ENCODE measurements at places on chromosomes 2 and 18.

DNA sequence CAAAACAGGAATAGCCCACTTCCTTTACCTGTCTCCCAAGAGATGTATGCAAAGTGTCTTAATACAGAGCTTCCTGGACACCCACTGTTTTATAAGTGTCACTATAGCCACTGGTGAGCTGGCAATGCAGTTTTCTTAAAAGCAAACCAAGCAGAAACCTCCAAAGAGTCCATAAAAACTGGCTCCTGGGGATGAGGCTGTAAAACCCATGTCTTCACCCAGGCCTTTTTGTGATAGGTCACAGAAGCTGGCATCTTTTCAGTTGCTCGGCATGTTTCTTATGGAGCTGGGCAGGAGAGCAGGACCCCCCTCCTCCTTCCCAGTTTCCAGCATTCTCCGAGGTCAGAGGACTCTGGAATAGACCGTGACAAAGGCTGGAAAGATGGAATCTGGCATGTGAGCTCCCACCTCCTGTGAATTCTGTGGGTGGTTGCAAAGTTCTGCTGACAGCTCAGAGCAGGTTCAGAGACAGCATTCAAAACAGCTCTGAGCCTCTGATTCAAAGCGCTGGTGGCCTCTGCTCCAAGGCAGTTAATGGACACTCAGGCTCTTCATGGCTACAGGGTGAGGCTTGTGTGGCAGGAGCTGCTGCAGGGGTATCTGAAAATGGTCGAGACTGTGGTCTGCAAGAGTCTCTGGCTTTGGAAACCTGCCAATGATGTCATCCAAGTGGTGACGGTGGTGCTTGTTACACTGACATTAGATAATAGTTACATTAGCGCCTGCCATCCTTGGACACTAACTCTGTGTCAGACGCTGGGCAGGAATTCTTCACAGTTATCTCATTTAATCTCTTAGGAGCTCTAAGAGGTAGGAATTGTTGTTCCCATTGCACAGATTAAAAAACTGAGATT lies 283.4 kb downstream of the CLIP4 start:
- DNase-seq: no peak

- no peak for DNase-seq
Observed at GRCh38 chr2:237979331-237979730, 12.5 kb downstream of the UBE2F start.

- DNase-seq: no peak
Observed at GRCh38 chr2:207149249-207150213, 16.2 kb downstream of the KLF7 start.

DNA sequence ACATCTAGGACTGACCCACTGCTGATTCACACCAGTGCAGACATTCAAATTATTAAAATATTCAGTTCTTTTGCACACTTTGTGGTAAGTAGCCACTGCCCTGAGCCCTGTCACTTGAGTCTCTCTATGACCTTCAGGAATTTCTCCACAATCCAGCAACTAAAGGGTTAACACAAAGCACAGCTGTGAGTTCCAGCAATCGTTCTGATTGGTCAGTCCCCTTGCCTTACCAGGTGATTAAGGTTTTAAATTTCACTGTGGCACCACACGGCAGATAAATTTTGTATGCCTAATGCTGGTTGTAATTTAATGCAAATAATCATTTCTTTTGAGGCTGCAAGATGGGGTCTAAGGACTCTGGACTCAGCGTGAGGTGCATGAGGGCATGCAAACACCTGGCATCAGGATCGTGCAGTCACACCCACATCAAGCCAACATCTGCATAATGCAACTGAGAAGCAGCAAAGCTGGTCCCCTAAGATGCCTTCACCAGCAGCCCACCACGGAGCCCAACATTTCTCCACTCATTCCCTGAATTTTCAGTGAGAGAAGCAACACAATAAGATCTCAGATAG lies 36.6 kb downstream of the SLC14A1 start:
- no peak for DNase-seq

- DNase-seq: no peak
Observed at GRCh38 chr2:54601339-54601738, 122.1 kb upstream of the EML6 start.

DNA sequence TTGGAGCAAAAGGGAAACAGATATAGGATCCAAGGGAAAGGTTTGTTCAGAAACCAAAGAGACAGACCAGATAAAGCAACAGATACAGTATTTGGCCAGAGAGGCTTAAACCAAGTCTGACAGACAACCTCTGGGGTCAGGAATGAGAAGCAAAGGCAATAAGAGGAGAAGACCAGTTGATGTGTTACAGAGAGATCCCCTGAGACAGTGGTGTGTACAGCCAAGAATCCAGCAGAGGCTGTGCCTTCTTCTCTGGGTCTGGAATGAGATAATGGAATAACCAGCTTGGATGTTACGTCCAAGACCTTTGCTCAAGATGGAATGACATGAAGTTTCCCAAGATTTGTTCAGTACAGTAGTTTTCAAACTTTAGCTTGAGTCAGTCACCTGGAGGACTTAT lies 61.1 kb downstream of the MDH1 start:
- DNase-seq: no peak

- DNase-seq: no peak
Observed at GRCh38 chr2:193276560-193276959, 1081.8 kb upstream of the TMEFF2 start.

DNA sequence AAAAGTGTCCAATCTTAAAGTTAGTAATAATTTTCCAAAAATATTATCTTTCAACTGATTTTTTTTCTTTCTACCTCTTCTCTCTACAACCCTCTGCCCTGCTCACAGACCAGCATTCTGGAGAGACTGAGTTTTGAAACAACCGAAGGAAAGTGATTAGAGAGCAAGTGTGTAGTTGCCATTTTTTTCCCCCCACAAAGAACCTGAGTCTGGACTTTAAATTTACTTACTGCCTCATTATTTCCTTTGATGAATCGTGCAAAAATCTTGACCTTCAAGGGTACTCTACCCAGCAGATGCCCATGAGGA lies 63.4 kb upstream of the NEUROD1 start:
- no peak for DNase-seq

DNA sequence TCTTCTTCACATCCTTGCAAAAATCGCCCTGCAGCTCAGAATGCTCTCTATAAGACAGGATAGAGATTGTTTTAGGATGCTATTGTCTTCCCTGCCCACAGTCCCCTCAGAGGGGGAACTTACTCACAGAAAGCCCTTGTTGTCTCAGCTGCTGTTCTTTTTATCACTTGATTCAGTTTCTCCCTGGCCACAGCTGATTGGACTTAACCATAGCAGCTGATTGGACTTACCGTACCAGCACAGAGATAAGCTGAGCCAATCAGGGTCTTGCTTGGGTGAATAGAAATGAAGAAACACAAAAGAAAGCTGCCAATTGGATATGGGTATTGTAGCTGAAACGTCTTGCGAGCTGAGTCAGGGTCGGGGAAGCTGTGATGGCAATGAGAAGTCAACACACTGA lies 194.2 kb upstream of the MEX3C start:
- no peak for DNase-seq

DNA sequence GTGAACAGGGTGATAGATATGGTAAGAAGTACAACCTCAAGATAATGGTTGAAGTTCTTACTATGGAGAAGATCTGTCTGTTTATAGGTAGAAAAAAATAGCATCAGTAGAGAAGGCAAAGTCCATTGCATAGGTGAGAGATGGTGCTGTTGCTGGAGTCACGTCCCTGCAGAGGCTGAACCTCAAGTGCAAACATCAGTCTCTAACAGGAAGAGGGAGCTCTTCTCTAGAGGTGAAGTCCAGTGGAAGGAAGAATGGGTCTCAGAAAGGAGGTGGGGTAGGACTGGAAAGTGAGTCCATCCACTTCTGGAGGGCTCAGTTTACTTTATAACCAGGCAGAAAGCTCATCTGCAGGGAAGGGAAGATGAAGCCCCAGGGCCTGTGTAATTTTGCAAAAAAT lies 337.7 kb downstream of the MEIS1 start:
- DNase-seq: no peak

- DNase-seq: no peak
Observed at GRCh38 chr2:220192994-220193753, 565.7 kb downstream of the SLC4A3 start.

DNA sequence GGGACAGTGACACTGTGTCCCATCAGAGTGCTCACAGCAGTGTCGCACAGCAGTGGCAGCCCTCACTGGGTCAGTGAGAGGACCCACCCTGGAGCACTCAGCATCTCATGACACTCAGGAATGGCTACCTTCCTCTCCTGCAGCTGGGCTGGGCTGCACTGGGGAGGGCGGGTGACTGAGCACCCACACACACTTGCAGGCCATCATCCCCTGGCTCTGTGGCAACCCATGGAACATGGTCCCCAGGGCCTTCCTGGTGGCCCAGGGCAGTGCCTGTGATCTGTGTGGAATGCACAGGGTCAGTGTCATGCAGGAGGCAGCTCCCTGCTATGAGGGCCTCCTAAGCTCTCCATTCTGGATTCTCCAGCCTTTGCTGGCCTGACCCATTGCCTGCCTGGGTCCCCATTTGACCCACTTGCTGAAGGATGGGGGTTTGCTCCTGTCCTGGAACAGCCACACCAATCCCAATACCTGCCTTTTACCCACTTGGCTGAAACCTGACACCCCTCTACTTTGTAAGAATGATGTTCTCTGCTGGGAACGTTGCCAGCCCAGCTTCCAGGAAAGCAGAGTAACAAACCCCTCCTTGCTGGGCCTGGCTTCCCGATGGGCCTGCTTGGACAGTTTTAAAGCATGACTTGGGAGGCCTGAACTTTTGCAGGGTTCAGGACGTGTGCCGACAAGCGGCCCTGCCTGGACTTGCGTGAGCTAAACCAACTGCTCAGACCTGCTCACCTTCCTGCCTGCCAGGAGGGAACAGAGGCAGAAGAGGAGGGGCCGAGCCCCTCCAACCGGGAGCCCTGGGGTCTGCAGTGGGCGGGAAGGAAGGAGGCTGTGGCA lies 13.7 kb downstream of the HS6ST1 start:
- no peak for DNase-seq

DNA sequence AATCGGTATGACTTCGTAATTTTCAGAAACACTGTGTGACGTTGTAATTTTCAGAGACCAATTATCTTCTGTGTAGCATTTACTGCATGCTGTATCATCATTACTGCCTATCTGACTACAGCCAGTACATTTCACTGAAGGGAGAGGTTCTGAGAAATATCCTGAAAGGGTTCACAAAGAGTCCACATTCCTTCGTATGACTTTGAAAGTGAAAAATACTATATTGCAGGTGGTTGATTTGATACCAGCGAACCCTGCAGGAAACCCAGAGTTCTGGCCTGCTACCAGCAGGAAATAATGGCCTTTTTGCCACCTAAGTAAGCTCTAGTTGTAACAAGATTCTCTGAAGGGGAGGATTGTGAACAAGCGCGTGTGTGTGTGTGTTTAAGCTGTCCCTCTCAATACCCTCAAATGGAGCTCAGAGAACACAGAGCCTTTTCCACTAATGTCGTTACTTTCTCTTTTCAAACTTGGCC lies 155.5 kb downstream of the ARHGAP28 start:
- no peak for DNase-seq

DNA sequence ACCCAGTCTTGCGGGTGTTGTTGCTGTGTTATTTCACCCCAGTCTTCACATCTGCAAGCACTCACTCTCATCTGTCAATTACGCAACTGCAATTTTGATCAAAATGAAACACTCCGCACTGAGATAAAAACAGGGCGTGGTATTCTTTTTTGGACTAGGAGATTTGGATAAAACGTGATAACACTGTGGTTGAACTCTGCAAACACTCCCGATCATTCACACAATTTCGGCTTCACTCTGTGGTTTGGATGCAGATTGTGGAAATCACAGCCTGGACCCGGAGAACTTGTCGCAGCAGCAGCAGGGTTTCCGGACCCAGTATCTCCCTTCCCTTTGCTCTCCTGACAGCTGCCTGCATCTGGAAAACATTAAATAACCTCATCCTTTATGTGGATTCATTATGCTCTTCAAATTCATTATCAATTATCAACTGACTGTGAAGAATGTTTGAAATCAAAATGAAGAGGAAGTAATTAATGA lies 49.4 kb upstream of the APCDD1 start:
- no peak for DNase-seq

DNA sequence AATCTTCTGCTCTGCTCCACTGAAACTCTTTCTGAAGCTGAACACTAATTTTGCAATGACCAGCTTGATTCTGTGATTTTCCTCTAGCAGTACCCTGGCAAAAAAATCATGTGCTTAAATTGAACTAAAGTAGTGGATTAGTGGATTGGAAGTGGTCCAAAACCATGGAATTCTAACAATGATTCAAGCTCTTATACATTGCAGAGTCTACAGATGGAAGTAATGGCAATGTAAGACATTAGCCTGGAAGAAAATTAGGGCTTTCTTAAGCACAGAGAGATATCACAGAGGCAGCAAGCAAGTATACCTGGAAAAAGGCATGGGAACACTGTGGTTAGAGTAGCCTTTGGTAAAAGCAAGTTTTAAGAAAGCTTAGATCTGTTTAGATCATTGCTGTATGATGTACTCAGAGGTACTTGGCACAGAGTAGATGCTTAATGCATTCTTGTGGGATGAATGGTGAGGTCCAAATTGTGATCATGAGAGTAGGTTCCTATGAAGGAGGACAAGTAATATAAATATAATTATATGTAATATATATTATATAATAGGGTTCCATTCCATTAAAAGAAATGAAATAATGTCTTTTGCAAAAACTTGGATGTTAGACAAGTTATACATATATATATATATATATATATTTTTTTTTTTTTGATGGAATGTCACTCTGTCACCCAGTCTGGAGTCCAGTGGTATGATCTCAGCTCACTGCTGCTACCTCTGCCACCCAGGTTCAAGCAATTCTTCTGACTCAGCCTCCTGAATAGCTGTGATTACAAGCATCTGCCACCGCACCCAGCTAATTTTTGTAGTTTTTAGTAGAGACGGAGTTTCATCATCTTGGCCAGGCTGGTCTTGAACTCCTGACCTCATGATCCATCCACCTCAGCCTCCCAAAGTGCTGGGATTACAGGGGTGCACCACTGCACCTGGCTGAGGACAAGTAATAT lies 172.2 kb upstream of the SCN7A start:
- no peak for DNase-seq

DNA sequence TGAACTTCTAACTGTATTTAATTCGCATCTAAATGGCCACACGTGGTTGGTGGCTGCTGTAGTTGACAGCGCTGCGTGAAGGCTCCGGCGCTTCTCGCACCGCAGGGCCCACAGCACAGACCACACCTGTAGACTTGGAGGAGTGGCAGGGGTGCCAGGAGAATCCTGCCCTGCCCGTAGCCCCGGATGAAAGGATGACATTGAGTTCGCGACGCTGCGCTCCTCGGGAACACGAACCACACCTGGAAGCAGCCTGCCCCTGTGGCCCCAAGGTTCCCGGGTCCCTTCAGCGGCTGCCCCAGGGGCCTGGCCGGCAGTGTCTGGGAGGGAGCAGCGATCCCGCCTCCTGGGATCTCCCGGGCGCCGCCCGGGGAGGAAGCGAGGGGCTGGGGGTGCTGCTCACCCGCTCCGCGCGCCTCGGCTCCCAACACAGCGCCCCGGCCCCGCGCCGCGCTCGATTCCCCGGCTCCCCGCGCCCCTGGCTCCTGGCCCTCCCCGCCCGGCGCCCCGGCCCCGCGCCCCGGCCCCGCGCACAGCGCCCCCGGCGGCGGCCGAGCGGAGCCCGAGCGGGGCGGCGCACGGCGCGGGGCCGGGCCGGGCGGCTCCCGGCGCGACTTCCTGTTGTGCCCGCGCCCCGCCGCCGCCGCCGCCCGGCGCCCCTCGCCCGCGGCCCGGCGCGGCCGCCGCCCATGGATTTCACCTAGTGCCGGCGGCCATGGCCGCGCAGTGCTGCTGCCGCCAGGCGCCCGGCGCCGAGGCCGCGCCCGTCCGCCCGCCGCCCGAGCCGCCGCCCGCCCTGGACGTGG lies at the start of gene RNPEPL1:
RNPEPL1 (plus strand) TSS at position 613 of the 806 bp plus-strand sequence; CDS start at position 716, 103 bp downstream.
- DNase-seq: peak; percentile 66

Data from NAMALWA (cell line).